ENCODE measurements at places on chromosomes 7 and 10.
A peak's percentile ranks its signal among the peaks of the same experiment; 100 is the strongest.

GRCh38 chr10:47046321-47047126 is 135.3 kb downstream of the PTPN20 start:
- DNase-seq: no peak

DNA sequence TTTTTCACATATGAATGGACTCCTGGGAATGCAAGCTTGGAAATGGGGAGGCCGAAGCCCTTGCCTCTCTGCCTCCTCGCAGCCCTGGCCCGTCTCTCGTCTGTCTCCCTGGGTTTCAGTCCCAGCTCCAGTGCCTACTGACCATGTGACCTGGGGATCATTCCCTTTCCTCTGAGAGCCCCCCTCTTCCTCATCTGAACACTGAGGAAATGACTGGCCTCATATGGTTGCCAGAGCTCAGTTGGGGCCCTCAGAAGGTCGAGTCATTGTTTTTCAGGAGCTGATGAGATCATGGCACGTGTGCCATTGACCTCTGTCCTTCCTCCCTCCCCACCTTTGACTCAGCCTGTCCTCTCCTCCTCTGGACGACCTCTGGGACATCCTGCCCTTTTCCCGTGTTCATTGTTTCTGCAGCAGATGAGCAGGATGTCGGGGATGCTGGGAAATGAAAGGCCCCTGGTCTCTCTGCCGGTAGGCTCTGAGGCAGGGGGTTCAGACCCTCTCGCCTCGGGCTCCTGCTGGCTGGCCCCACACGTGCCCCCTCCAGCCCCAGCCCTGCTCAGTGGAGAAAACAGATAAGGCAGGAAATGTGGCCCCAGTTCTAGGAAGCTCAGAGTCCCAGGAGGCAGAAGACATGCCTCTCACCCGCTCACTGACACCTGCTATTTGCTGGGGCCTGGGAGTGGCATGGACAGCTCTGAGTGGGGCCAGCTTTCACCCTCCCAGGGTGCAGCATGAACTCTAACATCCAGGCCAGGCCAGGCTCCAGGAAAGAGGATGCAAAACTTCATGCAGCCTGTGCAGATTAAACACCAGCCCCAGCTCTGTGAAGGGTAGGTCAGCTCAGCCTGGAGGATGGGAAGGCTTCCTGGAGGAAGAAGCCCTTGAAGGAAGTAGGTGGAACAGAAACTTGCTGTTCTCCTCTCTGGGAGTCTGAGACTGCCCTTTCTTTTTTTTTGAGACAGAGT is 8.3 kb upstream of the PPP1R35 start:
- DNase-seq: peak; percentile 52

DNA sequence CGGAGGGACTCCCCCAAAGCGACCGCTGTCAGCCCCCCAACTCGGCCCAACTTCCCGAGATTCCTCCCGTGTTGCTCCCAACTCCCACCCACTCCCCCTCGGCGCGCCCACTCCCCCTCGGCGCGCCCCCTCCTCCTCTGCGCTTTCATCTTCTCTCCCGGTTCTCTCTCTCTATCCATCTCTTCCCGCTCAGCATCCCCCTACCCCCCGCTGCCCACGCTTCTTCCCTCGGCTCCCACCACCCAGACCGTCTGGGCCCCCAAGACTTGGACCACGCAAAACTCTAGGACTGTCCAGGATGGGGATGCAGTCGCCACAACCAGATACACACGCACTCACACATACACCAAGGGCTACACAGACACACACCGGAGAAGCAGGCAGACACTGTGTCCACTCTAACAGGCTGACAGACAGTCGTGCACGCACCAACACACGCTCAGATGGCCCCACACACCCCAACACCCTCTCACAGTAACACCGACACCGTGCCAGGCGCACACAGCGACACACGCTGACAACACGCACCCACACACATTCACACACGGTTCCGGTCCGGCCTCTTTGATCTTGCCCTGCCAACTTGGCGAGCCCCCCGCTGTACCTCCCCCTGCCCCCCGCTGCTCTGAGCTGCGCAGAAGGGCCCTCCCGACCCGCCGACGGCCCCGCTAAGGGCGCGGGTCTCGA is 1.1 kb downstream of the GRID1 start:
- DNase-seq: no peak

GRCh38 chr7:107938456-107939250 is 47.7 kb downstream of the DLD start:
- DNase-seq: no peak

- DNase-seq: no peak
These were observed 182.1 kb upstream of the CDC14C start for GRCh38 chr7:48742079-48742798.

GRCh38 chr10:124041675-124042445 is 51.5 kb downstream of the CHST15 start:
- no peak for DNase-seq

DNA sequence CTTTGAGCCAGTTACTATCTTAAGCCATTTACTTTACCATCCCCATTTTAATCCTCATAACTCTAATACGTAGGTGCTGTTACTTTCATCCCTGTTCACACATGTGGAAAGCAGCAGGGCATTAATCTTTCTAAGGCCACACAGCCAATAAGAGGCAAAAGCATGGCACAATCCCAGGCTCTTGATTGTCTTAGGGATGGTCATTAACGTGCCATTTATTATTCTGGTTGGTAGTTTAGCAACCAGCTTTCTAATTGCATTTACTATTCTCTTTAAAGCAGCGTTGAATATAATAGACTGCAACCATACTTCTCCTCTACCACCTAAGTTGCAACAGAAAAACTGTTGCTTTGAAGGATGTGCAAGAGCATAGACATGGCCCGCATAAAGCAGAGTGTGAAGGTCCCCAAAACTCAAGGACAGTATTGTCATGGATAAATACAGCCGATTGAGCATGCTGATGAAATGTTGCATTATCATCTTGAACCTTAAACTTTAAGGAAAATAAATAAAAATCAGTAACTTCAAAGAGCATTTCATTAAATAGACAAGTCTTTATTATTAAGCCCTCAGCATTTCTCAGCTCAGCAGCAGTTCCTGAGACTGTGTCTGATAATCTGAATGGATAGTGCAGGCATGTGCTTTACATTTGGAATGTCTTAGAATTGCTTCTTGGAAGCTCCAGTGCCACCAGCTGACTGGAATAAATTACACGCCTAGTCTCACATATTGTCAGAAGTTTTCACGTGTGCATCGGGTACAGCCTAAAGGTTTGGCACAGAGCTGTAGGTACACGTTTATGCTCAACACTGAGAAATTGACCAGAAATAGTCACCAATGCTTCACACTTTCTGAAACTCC is 467.1 kb downstream of the SDK1 start:
- no peak for DNase-seq

DNA sequence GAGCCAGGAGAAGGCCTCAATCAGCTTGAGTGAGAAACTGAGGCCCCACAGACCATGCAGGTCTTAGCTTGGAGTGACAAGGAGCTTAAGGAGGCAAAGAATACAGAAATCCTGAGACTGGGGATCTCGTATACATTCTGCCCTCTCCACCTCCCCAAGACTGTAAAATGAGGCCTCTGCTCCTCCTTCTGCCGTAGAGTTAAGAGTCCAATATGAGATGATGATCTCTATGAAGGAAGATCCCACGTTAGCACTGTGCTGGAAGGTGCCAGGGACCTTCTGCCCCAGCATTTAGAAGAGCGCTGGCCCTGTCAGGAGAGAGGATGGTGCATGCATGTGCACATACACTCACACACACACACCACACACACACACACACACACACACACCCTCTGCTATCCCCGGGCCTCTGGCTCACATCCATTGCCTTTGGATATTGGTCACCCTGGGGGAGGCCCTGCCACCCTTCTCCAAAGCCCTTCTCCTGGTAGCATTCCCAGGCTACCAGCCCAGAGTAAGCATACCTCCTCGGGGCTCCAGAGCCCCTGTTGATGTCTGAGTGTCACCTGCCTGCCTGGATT is 15.0 kb downstream of the ZCCHC24 start:
- DNase-seq: no peak

- peak; percentile 54 for DNase-seq
These were observed 36.6 kb downstream of the ATRNL1 start for GRCh38 chr10:115129752-115130151.

- DNase-seq: no peak
These were observed 479.8 kb downstream of the ADRA2A start for GRCh38 chr10:111556666-111557065.

GRCh38 chr10:7006566-7006965 is 404.3 kb downstream of the SFMBT2 start:
- DNase-seq: no peak

DNA sequence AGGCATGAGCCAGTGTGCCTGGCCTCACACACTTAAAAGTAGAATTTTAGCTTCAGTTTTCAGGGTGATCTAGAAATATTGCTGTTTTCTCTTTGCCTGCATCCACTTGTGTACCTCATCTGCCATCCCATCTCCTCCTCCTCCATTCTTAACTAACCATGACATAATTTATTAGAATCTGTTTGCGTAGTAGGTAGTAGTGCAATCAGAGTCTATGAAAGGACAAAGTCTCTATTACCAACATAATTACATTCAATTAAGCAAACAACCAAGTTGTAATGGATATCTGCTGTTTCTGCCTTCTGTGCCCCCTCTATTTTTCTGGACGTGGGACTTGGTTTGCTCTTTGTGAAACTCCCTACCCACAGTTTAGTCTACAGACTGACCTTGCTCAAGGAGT is 72.9 kb downstream of the CDK14 start:
- no peak for DNase-seq

DNA sequence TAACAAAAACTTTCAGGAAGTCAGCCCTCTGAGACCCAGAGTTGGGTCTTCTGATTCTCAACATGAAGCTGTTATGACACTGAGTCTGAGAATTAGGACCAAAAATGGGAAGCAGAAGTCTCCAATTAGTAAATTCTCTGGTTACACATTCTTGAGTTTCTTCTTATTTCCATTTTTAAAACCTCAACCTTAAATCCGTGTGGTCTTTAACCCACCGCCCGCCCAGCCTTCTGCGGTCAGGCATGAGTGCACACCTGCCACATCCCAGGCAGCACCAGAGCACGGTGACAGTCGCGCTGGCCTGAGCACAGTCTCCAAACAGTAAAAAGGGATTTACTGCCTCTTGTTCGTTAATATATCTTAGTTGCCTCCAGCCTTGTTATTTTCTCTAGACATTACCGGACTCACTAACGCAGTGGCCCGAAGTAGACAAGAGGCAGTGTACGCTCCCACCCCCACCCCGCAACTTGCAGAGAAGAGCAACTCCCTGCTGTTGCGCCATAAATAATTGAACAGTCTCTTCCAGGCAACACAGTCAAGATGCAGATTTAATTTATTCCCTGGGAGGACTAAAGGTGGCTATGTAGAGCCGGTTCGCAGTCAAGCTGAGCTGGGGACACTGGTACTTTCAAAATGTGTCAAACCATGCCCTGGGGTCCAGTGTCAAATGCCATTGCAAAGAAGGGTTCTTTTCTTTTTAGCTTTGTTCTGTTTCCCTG is 147.0 kb upstream of the CELF2 start:
- DNase-seq: no peak
